ENCODE measurements at places on chromosomes 3 and 15.

DNA sequence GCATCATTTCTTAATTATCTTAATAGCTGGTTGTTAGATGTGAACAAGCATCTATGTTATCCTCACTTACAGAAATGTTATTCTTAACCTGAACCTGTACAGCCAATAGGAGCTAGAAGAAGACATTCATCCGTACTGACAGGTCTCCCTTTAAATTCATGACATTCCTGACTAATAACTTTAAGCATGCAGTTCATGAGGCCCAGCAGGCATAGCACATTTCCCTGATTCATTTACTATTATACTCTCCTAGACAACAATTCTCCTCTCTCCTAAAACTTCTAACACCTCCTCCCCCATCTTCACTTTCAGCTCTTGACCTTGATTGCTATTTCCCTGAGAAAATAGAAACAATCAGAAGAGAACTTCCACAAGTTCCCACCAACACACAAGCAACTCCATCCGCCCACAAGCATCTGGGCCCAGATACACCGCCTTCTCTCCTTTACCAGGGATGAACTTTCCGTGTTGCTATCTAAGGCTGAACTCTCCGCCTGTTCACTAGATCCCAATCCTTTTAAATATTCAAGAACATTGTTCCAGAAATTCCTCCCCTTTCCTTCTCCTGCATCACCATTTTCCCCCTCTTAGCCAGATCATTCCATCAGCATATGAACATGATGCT is 62.9 kb upstream of the SPRED1 start:
- no peak for ATAC-seq

DNA sequence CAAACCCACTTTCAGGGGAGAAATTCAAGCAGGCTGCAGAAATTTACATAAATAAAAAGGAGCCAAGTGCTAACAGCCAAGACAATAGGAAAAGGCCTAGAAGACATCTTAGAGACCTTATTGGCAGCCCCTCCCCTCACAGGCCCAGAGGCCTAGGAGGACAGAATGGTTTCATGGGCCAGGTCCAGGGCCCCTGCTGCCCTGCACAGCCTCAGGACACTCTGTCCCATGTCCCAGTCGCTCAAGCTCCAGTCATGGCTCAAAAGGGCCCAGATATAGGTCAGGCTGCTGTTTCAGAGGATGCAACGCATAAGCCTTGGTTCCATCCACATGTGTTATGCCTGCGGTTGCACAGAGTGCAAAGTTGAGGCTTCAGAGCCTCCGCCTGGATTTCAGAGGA is 55.8 kb downstream of the SLC41A3 start:
- no peak for ATAC-seq

DNA sequence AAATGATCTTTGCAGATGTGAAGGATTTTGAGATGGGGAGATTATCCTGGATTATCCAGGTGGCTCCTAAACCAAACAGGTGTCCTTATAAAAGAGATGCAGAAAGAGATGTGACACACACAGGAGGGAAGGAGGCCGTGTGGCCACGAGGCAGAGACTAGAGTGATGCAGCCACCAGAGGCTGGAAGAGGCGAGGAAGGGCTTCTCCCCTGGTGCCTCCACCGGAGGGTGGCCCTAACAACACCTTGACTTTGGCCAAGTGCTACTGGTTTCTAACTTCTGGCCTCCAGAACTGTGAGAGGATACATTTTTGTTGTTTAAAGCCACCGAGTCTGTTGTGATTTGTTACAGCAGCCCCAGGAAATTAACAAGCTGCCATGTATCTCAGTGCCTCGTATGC is 127.1 kb downstream of the ASB7 start:
- no peak for ATAC-seq

GRCh38 chr3:126306888-126307482 is 50.2 kb downstream of the KLF15 start:
- no peak for ATAC-seq

- no peak for ATAC-seq
Measured at GRCh38 chr15:92383519-92384324, 10.0 kb upstream of the ST8SIA2 start.

DNA sequence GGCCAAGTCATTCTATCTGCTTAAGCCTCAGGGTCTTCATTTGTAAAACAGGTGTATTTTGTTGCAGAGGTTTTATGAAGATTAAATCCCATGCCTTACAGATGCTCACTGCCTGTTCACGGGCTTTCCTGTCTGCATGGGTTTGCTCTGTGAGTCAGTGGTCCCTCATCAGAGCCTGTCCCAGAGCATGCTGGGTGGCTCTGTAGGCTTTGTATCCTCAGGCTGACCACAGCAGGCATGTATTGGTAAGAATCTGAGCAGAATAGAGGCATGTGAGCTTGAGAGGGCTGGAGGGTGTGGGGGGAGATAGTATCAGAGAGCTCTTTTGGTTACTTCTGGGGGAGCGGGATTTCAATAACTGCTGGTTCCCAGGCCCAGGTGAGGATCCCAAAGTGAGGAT is 45.4 kb upstream of the PLXNA1 start:
- ATAC-seq: no peak

DNA sequence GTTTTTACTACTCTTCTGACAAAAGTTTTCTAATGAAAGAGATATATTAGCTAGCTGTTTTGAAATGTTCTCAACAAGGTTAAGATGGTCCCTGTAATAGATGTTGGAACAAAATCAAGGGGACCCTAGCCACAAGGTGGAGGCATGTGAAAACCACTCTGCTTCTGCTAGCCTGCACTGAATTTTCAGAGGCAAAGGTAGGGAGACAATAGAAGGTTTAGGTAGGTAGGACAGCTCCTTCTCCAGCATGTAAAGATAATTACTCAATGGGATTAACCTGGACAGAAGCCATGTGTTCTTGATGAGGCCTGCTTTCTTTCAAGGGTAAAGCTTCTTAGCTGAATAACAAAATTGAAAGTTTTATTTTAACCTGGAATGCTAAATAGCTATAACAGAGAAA is 333.5 kb downstream of the LSAMP start:
- ATAC-seq: no peak

DNA sequence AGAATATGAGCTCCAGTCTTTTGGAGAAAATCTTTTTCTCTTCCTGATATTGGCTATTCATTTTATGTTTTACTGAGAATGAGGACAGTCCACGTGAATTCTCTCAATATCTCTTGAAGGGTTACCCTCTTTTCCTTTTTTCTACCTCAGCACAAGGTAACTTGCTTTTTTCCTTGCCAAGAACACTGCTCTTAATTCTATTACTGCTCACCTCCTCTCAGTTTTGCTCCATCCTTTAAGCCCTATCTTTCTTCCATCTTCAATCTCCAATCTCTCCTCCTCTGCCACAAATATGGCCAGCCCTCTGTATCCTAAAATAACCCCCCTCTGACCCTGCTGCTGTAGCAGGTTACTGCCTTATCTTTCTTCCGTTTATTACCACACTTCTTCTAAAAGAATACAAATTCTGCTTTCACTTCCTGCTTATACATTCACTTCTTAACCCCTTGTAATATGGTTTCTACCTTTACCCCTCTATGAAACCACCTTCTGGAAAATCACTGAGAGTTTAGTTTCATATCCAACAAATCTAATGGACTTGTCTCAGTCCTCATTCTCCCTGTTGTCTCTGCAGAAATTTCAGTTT is 89.0 kb downstream of the NFKBIZ start:
- no peak for ATAC-seq

GRCh38 chr3:2098398-2099027 is at the start of gene CNTN4:
CNTN4 (plus strand) TSS chr3:2098866.
- peak; percentile 29 for ATAC-seq

- ATAC-seq: no peak
Measured at GRCh38 chr3:169091196-169091823, 572.2 kb downstream of the MECOM start.

- no peak for ATAC-seq
Measured at GRCh38 chr3:99669879-99670555, 31.6 kb downstream of the COL8A1 start.

DNA sequence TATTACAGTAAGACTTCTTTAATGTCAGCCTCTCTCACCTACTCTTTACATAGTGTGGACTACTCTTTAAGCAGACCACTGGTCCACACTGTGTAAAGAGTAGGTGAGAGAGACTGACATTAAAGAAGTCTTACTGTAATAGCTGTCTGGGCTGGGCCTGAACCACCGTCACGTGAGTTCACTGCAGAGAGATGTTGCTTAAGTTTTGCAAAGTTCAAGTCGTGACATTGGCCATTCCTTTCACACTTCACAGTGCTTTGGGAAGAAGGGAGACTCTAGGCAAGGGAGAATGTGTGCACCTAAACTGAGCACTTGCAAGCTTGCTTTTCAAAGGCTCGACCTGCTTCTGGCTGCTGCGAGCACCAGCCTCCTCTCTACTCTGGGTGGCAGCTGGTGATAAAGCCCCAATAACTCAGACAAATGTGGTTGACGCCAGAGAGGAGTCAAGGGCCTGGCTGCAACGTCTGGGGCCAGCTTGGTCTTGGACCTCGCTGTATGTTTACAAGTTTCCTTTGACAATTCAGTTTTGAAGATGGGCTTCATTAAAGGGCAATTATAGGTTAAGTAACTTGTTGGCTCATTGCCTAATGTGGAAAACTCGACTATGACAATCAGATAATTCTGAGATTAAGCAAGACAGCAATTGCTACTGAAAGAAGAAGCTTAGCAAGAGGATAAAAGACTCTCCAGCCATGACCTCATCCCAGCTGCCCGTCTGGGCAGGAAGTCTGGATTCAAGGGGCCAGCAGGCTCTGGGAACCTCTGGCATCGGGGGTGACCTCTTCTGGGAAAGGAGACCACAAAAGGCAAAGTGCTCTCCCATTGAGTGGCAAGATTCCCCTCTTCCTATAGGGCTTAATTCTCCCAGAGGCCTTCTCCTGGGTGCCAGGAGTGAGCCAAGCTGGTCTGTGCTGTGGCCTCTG is 242.1 kb upstream of the TLE3 start:
- no peak for ATAC-seq

DNA sequence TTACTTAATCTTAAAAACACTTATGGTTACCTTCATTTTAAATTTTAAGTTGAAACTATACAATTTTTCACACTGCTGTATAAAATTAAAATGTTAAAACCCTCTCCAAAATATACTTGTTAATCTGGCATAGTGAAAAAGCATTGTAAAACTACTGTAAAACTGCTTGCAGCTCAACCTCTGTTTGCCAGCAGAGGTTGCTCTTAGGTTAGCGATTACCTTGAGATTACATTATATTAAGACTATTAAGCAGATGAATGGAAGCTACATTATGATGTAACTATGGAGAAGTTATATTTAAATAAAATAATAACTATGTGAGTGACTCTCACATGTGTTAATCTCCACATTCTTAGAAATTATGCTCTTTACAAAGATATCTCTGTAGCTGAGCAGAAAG is 143.6 kb upstream of the SLITRK3 start:
- ATAC-seq: no peak

DNA sequence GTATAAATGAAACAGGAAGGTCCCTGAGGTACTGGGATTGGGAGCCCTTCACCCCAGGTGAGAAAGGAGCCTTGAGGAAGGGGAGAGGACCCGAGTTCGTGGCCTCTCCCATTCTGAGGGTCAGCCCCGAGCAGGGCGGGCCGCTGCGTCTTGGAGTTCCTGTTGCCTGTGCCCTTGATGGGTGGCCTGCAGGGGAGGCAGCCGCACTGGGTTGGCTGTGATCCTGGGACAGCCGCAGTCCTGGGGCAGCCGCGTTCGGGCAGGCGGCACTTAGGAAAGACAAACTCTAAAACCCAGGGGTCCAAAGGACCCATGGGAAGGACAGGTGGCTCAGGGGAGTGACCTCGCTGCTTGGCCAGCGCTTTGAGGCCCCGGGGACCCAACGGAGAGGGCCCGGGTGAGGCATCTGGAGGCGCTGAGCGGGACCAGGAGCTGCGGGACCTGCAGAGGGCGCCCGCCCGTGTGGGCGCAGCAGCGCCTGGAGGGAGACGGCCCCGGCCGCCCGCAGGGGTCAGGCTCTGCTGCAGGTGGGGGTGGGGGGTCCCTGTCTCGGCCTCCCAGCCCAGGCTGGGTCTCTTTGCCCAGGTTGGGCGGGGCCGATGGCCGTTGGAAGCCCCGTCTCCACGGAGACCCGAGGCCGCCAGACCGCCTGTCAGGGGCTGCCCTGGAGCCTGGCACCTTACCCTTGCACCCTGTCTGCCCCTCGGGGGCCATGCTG is 65.1 kb downstream of the HMCES start:
- ATAC-seq: peak; percentile 73

DNA sequence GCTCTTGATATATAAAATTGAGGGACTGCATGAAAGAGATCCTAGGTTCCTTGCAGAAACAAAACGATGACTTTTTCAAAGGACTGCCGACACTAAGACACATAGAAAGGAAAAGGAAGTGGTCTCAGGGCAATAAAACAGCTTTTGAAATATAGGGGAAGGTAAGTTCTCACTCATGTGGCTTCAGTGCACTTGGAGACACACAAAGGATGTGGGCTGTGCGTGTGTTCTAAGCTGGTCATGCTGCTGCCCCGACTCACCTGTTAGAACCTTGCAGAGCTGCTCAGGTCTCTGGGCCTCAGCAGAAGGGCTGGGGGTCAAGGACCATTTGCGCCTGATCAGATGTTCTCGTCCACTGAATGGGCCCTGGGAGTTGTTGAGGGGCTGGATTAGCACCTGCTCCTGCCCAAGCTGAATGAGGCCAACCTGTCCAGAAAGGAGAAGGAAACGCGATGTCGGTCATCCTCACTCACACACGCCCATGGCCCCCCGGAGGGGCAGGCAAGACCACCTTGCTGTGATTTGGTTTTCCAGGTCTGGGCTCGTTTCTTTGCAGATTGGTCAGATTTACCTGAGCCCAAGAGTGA is 11.1 kb downstream of the ADAMTS17 start:
- peak; percentile 77 for ATAC-seq

- no peak for ATAC-seq
Measured at GRCh38 chr3:108500728-108501127, 9.7 kb downstream of the MYH15 start.

DNA sequence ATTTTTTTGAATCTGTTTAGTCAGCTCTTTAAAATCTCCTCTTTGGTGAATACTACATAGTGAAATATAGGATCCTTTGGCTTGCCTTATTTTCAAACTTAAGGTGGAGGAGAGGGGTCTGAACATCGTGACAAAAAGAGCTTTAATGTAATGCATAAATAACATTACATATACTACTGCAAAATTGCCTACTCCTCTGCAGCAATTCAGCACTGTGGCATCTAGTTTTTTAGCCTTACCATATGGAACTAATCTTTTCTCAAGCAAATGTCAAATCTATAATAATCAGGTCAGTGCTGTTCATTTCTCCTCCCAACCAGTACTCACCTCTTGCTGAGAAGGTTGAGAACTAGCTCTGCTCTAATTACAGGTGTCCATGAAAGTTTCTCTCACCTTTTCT is 394.0 kb upstream of the CDIN1 start:
- no peak for ATAC-seq

DNA sequence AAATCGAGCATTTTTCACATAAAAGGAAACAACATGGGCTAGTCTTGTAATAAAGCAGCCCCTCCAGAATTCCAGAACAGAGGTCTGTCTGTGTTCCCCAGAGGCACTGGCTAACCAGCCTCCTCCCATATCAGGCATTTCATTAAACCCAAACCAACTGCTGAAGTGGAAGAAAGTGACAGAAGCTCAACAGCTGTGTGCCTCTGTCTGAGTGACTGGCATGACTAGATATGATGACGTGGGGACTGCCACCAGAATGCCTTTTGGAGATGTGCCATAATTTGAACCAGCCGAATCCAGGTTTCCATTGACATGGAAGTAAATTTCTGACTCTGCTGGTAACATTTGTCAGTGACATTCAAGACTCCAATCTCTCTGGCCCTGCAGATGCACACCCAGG is 8.7 kb downstream of the LIMD1 start:
- no peak for ATAC-seq

- ATAC-seq: no peak
Measured at GRCh38 chr15:32218666-32219065, 184.4 kb downstream of the GOLGA8K start.

Measured in activated T-helper 17 cell treated with anti-CD3 and anti-CD28 coated beads, Interleukin-2, amount 50 U/mL, for 72 hours (primary cell).